ENCODE measurements at places on chromosomes 2 and 18.

DNA sequence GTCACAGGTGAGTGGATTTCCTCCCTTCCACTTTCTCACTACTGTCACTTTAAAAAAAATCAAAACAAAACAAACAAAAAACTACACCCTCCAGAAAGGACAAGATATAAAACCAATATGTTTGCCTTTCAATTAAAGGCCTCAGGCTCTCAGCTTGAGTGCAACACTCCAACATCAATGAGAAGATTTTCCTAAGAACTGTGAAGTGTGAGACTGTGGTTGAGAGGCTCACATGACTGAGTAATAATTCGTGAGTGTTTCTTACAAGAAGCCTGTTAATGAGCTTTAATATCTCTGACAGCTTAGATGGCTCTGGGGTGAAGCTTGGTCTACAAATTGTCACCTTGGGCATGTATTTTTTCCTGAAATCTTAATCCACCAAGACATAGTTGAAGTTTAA is 216.1 kb downstream of the ETAA1 start:
- DNase-seq: no peak

GRCh38 chr2:69034122-69034521 is 21.1 kb downstream of the ANTXR1 start:
- no peak for DNase-seq

DNA sequence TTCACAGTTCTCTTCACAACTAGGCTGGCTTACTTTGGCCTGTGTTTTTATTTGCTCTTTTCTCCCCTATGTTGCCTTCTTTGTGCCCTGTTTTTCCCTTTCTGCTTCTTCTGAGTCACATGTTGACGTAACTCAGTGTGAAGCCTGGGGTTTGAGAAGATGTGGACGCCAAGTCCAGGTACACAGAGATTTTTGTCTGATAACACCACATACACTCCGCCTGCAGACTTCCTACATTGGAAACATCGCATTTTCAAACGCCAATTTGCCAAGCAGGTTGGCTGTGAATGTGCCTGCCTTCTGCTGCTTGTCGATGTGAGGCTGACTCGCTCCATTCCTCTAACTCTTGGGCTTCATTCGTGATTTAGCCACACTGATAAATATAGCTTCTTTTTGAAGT is 62.6 kb upstream of the FN1 start:
- no peak for DNase-seq

- DNase-seq: no peak
Observed at GRCh38 chr18:23945416-23946079, 69.0 kb upstream of the TTC39C start.

- no peak for DNase-seq
Observed at GRCh38 chr2:23630961-23631360, 246.0 kb downstream of the KLHL29 start.

DNA sequence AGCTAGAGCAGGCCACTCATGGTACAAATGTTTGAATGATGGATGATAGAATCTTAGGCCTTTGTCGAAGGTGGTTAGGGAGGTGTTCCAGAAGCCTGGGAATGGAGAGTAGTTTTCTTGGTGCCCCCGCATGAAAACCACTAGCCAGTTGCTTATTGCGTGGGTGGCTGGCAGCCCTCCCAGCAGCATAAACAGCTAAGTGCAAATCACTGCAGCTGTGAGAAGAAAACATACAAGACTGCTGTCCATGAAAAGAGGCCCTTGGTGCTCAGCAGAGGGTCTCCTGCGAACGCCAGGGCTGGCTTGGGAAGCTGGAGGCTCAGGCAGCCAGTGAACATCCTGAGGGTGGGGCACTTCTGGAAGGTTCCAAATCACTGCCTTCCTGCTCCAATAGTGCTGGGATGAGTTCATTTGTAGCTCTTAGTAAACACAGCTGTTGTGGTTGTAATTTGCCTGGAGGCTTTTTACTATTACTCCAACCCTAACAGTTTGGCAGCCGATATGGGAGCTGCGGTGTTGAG is 118.8 kb downstream of the MGAT5 start:
- no peak for DNase-seq

- DNase-seq: no peak
Observed at GRCh38 chr2:215216806-215217205, 78.4 kb upstream of the ABCA12 start.

DNA sequence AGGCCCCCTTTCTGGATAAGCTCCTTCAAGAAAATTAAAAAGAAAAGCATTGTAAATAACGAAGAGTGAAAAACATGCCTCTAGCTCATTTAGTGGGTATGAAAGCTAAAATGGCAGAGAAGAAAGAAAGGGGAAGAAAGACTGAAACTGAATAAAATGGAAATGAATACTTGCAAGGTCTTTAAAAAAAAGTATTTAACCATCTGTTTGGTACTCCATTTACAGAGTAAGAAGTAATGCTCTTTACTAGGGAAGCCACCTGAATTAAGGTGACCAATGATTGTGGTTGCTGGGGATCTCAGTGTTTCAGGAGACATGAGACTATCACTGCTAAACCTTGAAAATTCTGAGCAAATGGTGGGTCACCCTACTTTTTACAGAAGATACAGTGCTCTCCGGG is 17.7 kb upstream of the ARL5A start:
- no peak for DNase-seq

- DNase-seq: no peak
Observed at GRCh38 chr2:128654408-128654807, 335.7 kb upstream of the HS6ST1 start.

DNA sequence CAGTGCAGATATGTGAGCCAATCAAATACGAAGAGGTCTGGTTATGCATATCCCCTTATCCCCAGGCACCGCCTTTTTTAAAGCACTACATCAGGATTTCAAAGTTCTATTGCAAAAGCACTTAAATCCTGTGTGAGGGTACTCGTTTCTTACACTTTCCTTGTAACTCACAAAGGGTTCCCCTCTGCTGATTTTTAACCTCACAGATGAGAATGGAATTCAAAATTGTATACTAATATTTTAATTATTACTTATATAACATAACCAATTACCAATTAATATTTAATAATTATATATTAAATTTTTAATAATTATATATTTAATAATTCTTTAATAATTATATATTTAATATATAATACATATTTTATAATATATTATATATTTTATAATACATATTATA is 126.2 kb upstream of the MAPRE2 start:
- DNase-seq: no peak

DNA sequence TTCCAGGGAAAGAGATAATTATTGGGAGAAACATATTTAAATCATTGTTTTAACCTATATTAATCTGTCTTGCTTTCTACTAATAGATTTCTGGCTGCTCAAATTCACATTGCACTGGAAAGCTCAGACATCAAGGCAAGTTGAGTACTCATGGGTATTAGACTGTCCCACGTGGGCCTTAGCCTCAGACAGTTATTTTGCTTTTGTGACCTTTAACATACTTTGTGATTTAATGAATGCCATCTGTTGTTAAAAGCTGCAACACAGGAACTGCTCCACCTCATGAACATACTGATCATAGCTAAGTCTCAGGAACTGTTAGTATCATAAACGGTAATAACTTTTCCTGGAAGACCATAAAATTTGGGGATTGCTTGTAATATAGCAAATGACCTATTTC is 2.7 kb upstream of the LCT start:
- no peak for DNase-seq

DNA sequence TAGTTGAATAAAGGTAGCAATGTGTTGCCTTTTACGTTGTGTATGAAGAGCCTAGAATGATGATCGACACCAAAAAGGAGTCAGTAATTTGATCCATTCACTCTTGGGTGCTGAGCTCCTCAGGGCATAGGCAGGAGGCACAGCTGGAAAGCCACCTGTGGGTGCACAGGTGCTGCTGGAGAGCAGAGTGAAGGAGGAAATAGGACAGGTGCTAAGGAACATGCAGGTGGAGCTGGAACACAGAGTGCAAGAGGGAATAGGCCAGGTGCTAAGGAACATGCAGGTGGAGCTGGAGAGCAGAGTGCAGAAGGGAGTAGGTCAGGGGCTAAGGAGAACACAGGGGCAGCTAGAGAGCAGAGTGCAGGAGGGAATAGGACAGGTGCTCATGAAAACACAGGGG is 86.1 kb downstream of the SH3YL1 start:
- DNase-seq: no peak

DNA sequence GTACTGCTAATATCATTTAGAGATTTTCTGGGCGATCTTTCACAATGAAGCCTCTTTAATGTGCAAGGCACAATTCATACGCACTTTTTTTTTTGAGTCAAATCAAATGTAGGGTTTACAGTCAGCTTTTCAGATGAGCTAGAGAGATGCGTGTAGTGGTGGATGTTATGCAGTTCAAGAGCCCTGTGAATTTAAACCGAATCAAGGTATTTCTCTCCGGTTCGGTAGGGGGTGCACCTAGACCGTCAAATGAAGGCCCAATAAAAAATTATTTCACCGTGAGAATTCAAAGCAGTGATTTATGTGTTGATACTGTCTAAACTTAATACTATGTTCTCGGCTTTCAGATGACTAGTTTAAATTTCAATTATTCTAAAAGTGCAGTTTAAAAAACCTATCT is 1.1 kb downstream of the PTH2R start:
- DNase-seq: no peak

DNA sequence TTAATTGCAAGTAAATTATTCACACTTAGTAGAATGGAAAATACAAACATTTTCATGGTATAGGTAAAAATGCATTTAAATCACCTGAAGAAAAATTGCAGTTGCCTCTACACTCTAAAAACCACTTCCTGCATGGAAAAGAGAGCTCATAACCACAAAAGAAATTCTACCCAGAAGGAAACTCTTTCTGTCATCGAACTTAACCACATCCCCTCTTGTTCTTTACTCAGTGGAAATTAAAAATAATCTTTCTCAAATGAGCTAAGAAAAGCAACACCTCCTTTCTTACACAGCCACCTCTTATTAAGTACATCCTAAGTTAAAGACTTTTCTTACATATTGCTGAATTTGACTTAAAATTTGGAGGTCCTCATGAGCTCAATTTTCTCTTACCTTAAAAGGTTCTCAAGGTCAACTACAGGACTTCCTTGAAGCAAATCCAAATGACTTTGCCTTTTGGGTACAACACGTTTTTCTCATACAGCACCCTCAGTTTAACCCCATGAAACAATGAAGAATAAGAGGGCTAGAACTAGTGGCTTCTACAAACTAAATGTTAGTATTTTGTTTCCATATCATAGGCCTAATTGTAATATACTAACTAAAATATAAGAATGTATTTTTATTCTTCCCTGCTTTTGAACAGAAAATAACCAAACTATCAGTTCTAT is 109.1 kb upstream of the CRIM1 start:
- peak; percentile 15 for DNase-seq

GRCh38 chr2:9215680-9216079 is 9.1 kb downstream of the ASAP2 start:
- no peak for DNase-seq

- no peak for DNase-seq
Observed at GRCh38 chr2:227765788-227766372, 20.2 kb downstream of the SCYGR8 start.

DNA sequence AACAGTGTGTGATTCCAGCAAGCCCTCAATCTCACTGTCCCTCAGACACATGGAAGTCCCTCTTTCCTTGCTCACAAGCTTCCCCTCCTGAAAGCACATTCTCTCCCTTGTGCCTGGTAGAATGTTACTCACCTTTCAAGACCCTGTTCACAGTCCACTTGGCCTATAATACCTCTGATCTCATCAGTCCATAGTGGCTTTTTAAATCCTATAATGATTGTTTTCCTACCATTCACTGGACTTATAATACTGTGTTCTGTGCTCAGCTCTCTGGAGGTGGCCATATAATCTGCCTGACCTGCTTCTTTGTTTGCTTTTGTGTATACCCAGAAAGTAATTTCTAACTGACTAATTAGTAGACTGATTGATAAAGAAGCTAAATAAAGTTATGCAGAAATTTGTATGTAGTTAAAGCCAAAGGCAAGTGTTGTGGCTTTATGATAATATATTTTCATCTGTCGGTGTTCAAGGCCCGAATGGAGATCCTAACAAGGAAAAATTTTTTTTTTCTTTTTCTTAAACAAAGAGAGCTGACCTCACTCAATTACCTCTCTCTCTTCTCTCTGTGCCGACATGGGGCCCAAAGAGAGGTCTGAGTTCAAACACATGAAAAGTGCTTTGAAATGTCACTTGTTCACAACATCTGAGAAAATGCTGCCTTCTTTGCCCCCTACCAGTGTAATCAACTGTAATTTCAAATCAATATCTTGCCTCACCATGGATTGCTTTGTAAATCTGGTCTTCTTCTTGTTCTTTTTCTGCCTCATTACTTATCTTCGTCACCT is 1033.0 kb upstream of the PIK3C3 start:
- no peak for DNase-seq

GRCh38 chr18:52367953-52368742 is 28.2 kb downstream of the DCC start:
- no peak for DNase-seq

DNA sequence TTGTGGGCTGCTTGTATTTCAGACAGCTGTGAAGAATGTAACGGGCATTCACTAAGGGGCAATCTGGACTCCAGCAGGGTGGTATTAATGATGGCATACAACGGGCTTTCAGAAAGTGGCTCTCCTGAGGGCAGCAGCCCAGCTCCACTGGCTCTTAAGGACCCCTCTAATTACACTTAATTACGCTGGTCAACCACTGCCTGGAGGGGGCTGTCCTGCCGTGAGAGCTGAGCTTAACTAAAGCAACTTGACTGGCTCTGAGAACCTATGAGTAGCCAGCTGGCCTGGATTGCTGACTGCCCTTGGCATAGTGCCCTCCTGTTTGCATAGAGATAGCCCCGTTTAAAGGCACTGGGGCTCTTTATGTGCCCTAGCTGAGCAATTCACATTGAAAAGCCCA is 3.8 kb downstream of the LIPG start:
- DNase-seq: no peak

GRCh38 chr2:191635333-191636234 is 42.4 kb upstream of the NABP1 start:
- DNase-seq: no peak

DNA sequence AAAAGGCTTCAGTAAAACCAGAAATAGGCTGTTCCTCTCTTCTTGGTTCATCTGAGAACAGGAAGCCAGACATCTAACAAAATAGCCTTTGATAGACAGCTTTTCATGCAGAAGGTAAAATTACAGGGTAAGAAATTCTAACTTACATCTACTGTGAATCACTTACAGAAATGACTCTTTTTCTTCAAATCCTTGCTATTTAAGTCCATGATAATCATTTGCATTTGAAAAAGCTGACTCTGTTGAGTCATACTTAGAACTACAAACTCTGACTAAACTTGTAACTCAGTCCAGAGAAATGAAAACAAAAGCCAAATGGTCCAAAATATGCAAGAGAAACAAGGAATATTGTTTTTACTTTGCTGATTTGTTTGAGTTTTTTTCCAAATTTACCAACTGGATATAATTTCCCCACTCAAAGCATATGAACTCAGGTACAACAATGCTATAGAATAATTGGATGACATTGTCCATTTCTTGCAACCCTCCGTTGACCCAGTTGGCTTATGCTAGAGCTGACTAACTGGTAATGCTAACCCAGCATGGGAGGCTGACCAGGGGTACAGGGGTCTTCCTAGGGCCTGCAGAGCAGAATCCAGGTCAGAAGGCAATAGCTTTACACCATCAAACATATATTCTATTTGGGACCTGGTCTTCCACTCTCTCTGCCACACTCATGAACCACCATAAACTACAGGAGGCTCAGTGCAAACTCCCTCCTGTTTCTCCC is 18.8 kb upstream of the MREG start:
- no peak for DNase-seq

All from GM19239 (cell line).